ENCODE measurements at places on chromosomes 1 and 21.

- DNase-seq = no peak
Measured at GRCh38 chr1:108664481-108664880, 3.6 kb upstream of the HENMT1 start.

GRCh38 chr1:161743231-161743630, 6.4 kb upstream of the DUSP12 start:
- DNase-seq = no peak

- DNase-seq = no peak
Measured at GRCh38 chr1:63648689-63649088, 55.5 kb downstream of the PGM1 start.

- peak; percentile 55 for DNase-seq
Measured at GRCh38 chr1:6205849-6206519, at the start of gene RNF207. RNF207 (plus strand) TSS chr1:6206119; CDS start chr1:6206536, 417 bp downstream.

GRCh38 chr1:153957744-153958110, 685 bp downstream of the CRTC2 start:
- peak; percentile 26 for DNase-seq

- no peak for DNase-seq
Measured at GRCh38 chr1:231665726-231666125, 39.1 kb downstream of the DISC1 start.
